ENCODE measurements at places on chromosomes 16 and 17.

- no peak for DNase-seq
- H3K4me1 ChIP-seq = peaks cover 15% of the 10 kb centered on the region
- no peak overlapping the region for H3K27ac ChIP-seq
- no peaks in the 10 kb centered on the region for H3K36me3 ChIP-seq
- no peak overlapping the region for H3K4me3 ChIP-seq
Measured at GRCh38 chr16:14109782-14110727, 38.9 kb downstream of the MRTFB start.

- no peak overlapping the region for H3K27ac ChIP-seq
- no peak for DNase-seq
- H3K36me3 ChIP-seq = no peaks in the 10 kb centered on the region
- H3K27me3 ChIP-seq = peaks cover 7% of the 10 kb centered on the region
- H3K4me3 ChIP-seq = no peak overlapping the region
Measured at GRCh38 chr17:45389354-45389753, 43.3 kb downstream of the ARHGAP27 start.

DNA sequence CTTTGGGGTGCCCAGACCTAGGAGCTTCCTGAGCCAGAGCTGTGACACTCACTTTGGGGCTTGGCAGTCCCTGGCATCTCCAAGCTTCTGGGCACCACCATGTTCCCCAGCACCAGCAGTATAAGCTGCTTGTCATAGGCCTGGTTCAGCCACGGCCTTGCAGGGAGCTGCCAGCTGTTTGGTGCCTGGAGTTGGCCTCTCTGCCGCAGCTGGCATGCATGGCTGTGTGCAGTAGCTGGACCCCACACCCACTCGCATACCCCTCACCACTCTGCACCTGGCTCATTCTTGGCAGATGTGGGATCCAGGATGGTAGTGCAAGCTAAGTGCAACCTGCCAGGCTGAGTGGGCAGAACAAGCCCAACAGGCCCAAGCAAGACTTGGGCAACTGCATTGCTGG is 73.4 kb upstream of the BRD7 start:
- H3K27me3 ChIP-seq = no peaks in the 10 kb centered on the region
- H3K4me3 ChIP-seq = no peak overlapping the region
- H3K36me3 ChIP-seq = peaks cover 10% of the 10 kb centered on the region
- H3K27ac ChIP-seq = no peak overlapping the region

GRCh38 chr16:1335211-1335971 is 1.9 kb downstream of the BAIAP3 start:
- H3K36me3 ChIP-seq = no peaks in the 10 kb centered on the region
- DNase-seq = no peak
- no peak overlapping the region for H3K27ac ChIP-seq
- H3K4me3 ChIP-seq = no peak overlapping the region

DNA sequence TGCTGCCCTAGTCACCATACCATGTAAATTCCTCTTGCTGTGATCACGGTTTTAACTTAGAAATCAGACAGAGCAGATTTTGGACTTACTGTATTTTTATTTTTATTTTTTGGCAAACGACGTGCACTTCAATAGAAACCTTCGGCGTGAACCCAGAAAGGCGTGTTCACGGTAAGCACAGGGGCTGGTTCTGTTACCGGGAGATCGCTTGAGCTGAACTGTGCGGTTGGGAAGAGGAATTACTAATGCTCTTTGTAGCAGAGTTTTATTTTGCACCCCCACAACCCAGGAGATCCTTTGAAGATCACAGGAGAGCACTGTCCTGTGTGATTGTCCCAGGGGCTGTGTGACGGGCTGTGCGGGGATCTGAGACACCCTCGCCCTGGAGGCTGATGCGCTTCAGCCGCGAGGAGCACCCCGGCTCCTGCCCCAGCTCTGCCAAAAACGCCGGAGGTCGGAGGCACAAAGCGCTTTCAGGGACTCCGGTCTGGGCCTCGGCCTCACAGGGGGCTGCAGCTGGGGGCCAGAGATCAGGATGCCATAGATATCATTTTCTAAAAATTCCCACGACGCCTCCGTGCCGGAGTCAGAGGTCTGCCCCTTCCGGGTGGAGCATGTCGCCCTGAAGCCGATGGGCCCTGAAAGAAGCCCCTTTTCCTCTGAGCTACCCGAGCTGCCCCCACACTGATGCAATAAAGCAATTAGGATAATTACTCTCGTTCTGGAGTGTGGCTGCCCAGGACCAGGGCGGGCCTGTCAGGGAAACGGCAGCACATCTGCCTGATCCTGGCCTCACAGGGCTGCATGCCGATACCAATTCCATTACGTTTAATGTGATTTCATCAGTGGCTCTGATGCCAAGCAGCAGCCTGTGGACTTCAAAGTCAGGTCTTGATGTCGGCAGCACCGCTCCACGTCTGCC is 71.8 kb downstream of the LMF1 start:
- H3K4me3 ChIP-seq = no peak overlapping the region
- no peaks in the 10 kb centered on the region for H3K27me3 ChIP-seq
- no peaks in the 10 kb centered on the region for H3K4me1 ChIP-seq
- DNase-seq = no peak

GRCh38 chr16:31157136-31157535 is 7.3 kb upstream of the PRSS36 start:
- H3K4me3 ChIP-seq = no peak overlapping the region
- no peak for DNase-seq
- peaks cover 8% of the 10 kb centered on the region for H3K4me1 ChIP-seq
- peaks cover 4% of the 10 kb centered on the region for H3K27me3 ChIP-seq
- H3K27ac ChIP-seq = no peak overlapping the region
- H3K36me3 ChIP-seq = no peaks in the 10 kb centered on the region

- DNase-seq = no peak
- no peaks in the 10 kb centered on the region for H3K36me3 ChIP-seq
- no peak overlapping the region for H3K27ac ChIP-seq
- H3K27me3 ChIP-seq = no peaks in the 10 kb centered on the region
- H3K4me3 ChIP-seq = no peak overlapping the region
Measured at GRCh38 chr17:77756028-77756427, 202.5 kb upstream of the TNRC6C start.

- no peak overlapping the region for H3K27ac ChIP-seq
- H3K4me3 ChIP-seq = no peak overlapping the region
- H3K36me3 ChIP-seq = no peaks in the 10 kb centered on the region
- no peaks in the 10 kb centered on the region for H3K27me3 ChIP-seq
Measured at GRCh38 chr17:80423536-80424225, 8.7 kb downstream of the ENDOV start.

GRCh38 chr16:5166486-5166885 is 68.9 kb upstream of the EEF2KMT start:
- H3K27me3 ChIP-seq = peaks cover 12% of the 10 kb centered on the region
- DNase-seq = no peak
- no peaks in the 10 kb centered on the region for H3K36me3 ChIP-seq
- H3K4me1 ChIP-seq = no peaks in the 10 kb centered on the region

GRCh38 chr16:74560912-74561311 is 46.0 kb downstream of the GLG1 start:
- no peak overlapping the region for H3K4me3 ChIP-seq
- no peak for DNase-seq
- no peaks in the 10 kb centered on the region for H3K27me3 ChIP-seq
- H3K27ac ChIP-seq = no peak overlapping the region

- H3K27me3 ChIP-seq = no peaks in the 10 kb centered on the region
- peaks cover 1% of the 10 kb centered on the region for H3K36me3 ChIP-seq
- H3K4me1 ChIP-seq = no peaks in the 10 kb centered on the region
- H3K4me3 ChIP-seq = no peak overlapping the region
- no peak for DNase-seq
- no peak overlapping the region for H3K27ac ChIP-seq
Measured at GRCh38 chr16:56795011-56795410, 65.1 kb downstream of the NUP93 start.

DNA sequence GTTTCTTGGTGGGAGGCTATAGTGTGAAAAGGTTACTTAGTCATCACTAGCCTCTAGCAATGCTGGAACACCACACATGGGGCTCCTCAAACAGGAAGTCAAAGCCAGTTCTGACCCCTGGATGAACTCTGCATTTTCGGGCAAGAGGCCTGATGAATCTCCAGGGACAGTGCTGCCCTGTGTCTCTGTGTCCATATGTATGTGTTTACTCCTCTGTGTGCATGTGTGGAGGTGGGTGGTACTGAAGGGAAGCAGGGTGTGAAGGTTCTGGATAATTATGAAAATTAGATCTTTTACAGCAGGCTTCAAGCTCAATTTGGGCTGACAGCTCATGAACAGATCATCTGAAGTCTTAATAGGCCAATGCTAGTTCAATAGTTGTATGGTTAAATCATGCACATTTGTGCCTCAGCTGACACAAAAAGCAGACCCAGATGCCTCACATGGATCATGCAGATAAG is 133.6 kb downstream of the SNX11 start:
- peak; percentile 46 for DNase-seq
- no peak overlapping the region for H3K4me3 ChIP-seq
- peak overlapping the region; percentile 47 for H3K27ac ChIP-seq

DNA sequence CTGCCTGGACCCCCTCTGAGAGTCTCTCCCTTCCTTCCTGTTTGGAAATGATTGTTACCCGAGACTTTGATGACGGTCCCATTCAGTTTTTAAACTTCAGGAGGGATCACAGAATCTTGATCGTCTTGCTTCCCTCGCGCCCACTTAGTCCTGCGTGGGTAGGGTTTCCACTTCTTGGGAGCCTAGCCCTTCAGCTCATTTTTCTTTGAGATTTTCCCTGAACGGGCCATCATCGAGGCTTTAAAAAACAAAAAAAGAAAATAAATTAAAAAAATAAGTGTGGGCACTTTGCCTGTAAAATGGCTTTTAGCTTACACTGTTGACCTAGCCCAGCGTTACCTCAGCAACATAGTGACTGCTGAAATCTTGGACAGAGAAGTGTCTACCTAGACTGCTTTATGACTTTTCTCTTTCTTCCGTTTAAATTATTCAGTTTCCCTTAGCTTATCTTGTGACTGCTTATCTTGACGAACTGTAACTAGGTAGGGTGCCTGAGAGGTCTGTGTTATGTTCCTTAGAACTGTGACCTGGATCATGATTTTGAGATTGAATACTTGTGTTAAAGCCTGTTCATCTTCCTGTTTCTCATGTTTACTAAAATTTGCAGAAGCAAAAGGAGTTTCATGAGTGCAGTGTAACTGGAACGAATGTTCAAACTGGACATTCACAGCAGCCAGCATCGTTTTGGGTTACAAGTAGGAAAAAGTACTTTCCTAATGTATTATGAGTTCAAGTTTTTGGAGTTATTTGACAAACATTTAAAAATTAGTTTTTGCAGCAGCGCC is 874 bp downstream of the WWP2 start:
- peak overlapping the region; percentile 93 for H3K27ac ChIP-seq
- H3K27me3 ChIP-seq = no peaks in the 10 kb centered on the region
- peaks cover 39% of the 10 kb centered on the region for H3K4me1 ChIP-seq
- peak overlapping the region; percentile 95 for H3K4me3 ChIP-seq
- H3K36me3 ChIP-seq = peaks cover 2% of the 10 kb centered on the region

DNA sequence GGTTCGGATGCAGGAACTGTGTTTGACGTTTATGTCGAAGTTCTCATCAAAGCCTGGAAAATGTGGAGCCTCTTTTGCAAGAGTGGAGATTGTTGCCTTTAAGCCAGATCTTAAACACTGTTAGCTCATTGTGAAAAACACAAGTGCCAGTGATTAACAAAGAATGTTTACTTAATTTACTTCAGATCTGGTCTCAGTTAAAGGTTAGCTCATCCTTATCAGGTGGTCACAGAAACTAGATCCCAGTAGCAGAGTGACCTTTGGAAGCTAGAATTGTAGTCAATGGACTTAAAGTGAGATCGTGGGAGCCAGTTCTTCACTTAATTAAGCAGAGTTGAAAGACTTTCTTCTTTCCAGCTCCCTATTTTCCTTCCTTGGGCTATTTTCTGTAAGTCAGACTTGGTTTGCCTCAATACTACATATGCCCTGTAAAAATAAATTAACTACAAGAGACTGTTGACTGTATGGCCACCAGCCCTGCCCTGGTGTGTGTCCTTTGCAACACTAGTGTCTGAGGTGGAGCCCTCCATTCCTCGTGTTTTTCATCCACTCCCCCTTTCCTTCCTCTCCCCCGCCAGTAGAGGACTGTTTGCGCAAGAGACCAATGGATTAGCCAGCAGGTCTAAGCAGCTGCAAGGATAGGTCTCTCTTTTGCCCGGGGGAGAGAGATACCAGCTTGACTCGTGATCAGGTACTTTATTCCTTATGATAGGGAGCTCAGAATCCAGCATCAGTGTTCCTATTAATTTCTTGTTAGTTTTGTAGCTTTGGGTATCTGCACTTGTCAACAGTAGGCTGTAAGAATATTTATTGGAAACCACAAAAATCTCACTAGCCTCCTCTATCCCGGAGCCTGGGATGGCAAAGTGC is 20.2 kb downstream of the FBXO39 start:
- peaks cover 2% of the 10 kb centered on the region for H3K4me1 ChIP-seq
- no peaks in the 10 kb centered on the region for H3K36me3 ChIP-seq
- no peak for DNase-seq
- no peak overlapping the region for H3K4me3 ChIP-seq

DNA sequence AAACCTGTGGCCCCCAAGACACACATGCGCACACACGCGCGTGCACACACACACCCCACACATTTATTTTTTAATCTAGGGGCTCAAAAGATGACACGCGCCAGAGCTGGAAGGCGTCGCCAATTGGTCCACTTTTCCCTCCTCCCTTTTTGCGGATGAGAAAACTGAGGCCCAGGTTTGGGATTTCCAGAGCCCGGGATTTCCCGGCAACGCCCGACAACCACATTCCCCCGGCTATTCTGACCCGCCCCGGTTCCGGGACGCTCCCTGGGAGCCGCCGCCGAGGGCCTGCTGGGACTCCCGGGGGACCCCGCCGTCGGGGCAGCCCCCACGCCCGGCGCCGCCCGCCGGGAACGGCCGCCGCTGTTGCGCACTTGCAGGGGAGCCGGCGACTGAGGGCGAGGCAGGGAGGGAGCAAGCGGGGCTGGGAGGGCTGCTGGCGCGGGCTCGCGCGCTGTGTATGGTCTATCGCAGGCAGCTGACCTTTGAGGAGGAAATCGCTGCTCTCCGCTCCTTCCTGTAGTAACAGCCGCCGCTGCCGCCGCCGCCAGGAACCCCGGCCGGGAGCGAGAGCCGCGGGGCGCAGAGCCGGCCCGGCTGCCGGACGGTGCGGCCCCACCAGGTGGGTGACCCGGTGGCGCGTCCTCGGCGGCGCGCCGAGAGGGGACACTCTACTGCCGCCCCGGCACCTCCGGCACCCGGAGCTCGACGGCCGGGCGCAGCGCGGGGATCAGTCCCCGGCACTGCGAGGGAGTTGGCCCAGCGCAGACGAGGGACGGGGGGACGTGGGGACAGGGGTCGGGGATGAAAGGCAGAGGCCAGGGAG is at the start of gene STAT5A:
Gene STAT5A, plus strand, starts transcription at position 522 of the 826 bp plus-strand sequence. CDS start 914 bp downstream, outside the sequence.
- H3K27ac ChIP-seq = peak within 1 kb of the TSS; percentile 94
- peak within 1 kb of the TSS; percentile 82 for H3K4me3 ChIP-seq
- peaks cover 42% of the 10 kb centered on the region for H3K36me3 ChIP-seq
- peak; percentile 86 for DNase-seq
- no peaks in the 10 kb centered on the region for H3K27me3 ChIP-seq

DNA sequence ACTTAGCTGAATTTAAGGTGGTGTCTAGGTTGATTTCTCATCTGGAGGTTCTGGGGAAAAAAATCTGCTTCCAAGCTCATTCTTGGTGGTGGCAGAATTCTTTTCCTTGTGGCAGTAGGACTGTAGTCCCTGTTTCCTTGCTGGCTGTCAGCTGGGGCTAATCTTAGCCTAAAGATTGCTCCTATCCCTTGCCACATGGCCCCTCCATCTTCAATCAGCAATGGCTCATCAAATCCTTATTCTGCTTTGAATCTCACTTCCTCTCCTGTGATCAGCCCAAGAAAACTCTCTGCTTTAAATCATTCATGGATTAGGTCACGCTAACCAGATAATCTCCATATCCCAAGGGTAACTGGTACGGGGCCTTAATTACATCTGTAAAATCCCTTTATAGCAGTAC is 6.6 kb downstream of the FAM20A start:
- no peaks in the 10 kb centered on the region for H3K36me3 ChIP-seq
- H3K27me3 ChIP-seq = peaks cover 45% of the 10 kb centered on the region
- H3K4me1 ChIP-seq = no peaks in the 10 kb centered on the region
- no peak overlapping the region for H3K4me3 ChIP-seq
- no peak for DNase-seq

- DNase-seq = peak; percentile 47
- peaks cover 14% of the 10 kb centered on the region for H3K36me3 ChIP-seq
- H3K4me1 ChIP-seq = peaks cover 57% of the 10 kb centered on the region
- H3K27me3 ChIP-seq = no peaks in the 10 kb centered on the region
Measured at GRCh38 chr16:31201582-31202413, 762 bp downstream of the PYCARD start.

All from activated CD4-positive, alpha-beta memory T cell treated with anti-CD3 and anti-CD28 coated beads for 36 hours (primary cell).